ENCODE measurements at places on chromosomes 1 and 21.

- no peak overlapping the region for H3K27ac ChIP-seq
- no peaks in the 10 kb centered on the region for H3K36me3 ChIP-seq
- H3K27me3 ChIP-seq = no peaks in the 10 kb centered on the region
- DNase-seq = no peak
These were observed 37.7 kb downstream of the IGFN1 start for GRCh38 chr1:201228011-201228983.

DNA sequence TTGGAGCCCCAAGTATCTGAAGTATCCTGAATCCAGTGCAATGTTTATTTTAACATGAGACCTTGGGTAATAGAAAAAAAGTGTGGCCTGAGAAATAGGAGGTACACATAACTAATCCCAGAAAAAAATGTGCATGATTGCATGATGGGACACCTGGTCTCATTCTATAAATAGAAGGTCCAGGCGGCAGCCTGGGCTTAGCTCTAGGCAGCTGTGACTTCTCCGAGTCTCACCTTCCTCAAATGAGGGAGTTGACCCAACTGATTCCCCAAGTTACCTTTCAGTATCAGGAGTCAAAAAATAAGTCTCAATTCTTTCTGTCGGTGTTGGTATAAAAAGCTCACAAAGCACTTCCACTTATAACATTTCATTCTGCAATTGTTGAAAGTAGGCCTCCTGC, 65.9 kb upstream of the CCDC190 start:
- DNase-seq = no peak

DNA sequence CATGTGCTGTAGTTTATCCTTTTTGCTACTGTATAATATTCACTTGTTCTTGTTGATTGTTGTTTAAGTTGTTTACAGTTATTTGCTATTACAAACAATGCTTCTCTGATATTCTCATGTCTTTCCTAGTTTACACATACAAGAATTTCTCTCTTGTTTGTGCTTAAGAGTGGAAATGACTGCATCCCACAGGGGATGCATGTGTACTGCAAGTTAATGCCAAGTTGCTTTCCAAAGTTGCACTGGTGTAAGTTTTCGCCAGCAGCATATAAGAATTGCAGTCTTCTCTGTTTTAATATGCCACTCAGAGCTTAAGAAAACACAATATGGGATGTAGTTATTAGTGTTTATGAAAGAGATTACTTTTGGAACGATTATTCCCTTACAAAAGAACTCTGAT, 97.7 kb downstream of the NEK7 start:
- H3K27me3 ChIP-seq = no peaks in the 10 kb centered on the region
- no peaks in the 10 kb centered on the region for H3K36me3 ChIP-seq
- DNase-seq = no peak

DNA sequence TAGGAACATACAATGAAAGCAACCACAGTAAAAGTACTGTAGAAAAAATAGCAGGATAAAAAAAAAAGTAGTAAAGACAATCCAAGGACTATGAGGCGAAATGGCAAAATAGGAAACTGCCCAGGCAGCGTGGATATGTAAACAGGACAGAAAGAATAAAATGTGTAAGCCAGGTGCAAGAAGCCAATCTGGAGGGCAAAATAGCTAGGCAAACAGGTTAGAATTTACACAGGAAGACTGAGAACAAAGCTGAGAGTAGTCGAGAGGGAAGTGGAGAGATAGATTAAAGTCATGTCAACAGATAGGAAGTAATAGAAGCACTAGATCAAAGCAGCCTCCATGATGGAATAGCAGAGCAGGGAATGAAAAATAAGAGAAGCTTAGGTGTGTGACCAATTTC, 124.2 kb upstream of the B3GALT2 start:
- H3K27me3 ChIP-seq = no peaks in the 10 kb centered on the region
- H3K27ac ChIP-seq = no peak overlapping the region
- DNase-seq = no peak
- H3K36me3 ChIP-seq = no peaks in the 10 kb centered on the region
- no peak overlapping the region for H3K4me3 ChIP-seq
- no peaks in the 10 kb centered on the region for H3K4me1 ChIP-seq

- no peak overlapping the region for H3K27ac ChIP-seq
- H3K36me3 ChIP-seq = no peaks in the 10 kb centered on the region
- H3K27me3 ChIP-seq = no peaks in the 10 kb centered on the region
These were observed 50.5 kb downstream of the ZFYVE9 start for GRCh38 chr1:52192436-52192835.

DNA sequence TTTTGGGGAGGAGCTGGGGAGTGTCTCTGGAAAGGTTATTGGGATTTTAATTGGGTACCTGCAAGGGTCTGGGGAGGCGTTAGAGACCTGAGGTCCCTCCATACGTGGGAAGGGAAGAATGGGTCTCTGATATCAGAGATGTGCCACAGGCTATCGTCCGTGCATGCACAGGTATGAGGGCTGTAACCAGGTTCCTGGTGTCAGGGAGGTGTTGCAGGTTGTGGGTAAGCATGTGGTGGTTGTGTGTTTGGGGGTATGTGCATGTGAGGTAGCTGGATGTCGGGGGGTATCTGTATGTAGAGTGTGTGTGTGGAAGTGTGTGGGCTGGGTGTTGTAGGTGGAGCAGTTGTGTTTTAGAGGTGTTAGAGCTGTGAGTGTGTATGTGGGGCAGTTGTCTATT, 8.3 kb downstream of the AHDC1 start:
- no peak for DNase-seq
- H3K4me1 ChIP-seq = peaks cover 91% of the 10 kb centered on the region
- no peak overlapping the region for H3K27ac ChIP-seq
- no peaks in the 10 kb centered on the region for H3K27me3 ChIP-seq
- no peaks in the 10 kb centered on the region for H3K36me3 ChIP-seq
- no peak overlapping the region for H3K4me3 ChIP-seq

DNA sequence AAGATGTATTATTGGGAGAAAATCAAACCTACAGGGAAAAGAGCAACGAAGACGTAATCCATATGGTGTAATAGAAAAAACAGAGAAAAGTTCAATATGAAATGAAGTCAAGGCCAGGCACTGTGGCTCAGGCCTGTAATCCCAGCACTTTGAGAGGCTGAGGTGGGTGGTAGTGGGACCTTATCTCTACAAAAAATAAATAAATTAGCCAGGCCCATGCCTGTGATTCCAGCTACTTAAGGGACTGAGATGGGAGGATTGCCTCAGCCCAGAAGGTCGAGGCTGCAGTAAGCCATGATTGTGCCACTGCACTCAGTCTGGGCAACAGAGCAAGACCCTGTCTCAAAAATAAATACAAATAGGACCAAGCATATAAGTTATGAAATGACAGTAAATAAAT, 11.4 kb downstream of the DESI2 start:
- DNase-seq = no peak
- H3K4me1 ChIP-seq = peaks cover 35% of the 10 kb centered on the region
- no peak overlapping the region for H3K4me3 ChIP-seq
- H3K27me3 ChIP-seq = no peaks in the 10 kb centered on the region
- peaks cover 6% of the 10 kb centered on the region for H3K36me3 ChIP-seq
- H3K27ac ChIP-seq = no peak overlapping the region

DNA sequence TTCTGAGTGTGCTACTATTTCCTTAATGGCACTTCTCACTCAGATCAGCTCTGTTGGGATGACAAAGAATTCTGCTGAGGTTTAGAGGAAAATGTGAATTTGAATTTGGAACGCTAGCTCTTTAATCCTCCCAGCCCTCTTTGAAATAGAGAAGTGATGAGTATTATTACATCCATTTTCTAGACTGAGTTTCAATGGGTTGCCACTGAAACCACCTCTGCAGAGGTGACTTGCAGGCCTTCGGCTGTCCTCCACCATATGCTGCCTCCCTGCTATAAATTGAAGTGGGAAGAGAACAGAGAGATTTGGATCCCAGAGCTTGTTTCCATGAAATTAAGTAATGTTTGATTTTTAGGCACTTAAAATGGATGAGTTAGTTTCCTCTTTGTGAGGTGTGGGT, 363.2 kb upstream of the SNX7 start:
- DNase-seq = no peak
- no peak overlapping the region for H3K27ac ChIP-seq
- no peaks in the 10 kb centered on the region for H3K4me1 ChIP-seq

- H3K27ac ChIP-seq = no peak overlapping the region
- H3K4me3 ChIP-seq = no peak overlapping the region
- DNase-seq = no peak
- H3K36me3 ChIP-seq = no peaks in the 10 kb centered on the region
These were observed 36.6 kb downstream of the UBASH3A start for GRCh38 chr21:42440187-42440792.

All from heart left ventricle (tissue), 16 donors.